Naive thymus-derived CD8-positive, alpha-beta T cell (primary cell): ENCODE measurements at places on chromosomes 2 and 18.

DNA sequence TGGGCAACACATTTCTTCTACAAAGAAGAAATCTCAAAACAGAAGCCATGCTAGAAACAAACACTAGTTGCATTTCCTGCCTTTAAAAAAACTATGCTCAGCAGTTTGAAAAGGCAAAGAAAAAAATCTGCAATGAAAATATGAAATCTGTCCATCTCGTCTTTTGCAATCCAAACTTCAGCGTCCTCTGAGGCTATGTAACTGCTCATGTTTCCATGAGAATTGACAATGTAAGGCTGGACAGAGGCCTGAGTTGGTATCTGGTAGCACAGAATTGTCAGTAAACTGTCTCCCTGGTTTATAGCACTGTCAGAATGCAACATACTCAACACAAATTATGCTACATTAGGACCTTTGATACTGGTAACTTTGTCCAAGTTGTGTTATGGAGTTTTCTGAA is 429.9 kb downstream of the ARHGAP15 start:
- no peak for DNase-seq

GRCh38 chr2:127220102-127220767 is at the start of gene CYP27C1:
CYP27C1 (minus strand) TSS chr2:127220299; CDS start chr2:127220270, 29 bp downstream.
- peak; percentile 34 for DNase-seq

GRCh38 chr2:42607101-42607637 is 38.7 kb downstream of the MTA3 start:
- no peak for DNase-seq

DNA sequence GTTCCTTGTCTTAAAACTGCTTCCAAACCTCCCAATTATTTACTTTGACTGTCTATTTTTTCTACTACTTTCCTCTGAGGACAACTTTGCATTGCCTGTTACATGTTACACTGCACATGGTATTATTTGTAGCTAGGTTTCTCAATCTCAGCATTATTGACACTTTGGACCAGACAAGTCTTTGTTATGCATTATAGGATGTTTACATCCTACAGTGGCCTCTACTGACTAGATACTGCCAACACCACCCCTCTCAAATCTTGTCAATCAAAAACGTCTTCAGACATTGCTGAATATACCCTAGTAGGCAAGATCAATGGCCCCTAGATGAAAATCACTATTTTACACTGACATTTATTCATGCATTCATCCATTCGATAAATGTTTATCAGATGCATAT is 129.6 kb upstream of the DNAJC10 start:
- DNase-seq = no peak

DNA sequence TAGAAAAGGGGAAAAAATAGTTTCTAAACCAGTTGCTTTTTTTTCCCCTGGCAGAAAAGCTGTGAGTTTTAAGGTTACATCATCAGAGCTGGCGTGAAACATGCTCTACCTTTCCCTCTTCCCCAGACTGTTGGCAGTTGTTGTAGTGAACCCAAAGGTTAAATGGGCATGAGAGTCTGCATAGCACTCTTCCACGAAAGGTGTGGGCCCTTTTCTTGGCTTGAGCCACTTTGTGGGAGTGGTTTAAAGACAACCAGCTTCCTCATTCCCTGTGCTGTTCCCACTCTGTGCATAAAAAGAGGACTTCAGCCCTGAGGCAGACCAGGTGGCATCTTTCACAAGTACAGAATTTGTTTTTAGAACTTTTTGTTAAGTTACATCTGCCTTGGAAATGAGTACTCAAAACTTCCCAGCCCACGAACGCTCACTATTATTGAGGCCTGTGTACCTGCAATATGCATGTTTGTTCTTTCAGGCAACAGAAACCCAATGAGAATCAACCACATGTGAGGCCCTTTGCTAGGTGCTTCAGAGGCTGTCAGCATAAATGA is 243.8 kb downstream of the BABAM2 start:
- no peak for DNase-seq

DNA sequence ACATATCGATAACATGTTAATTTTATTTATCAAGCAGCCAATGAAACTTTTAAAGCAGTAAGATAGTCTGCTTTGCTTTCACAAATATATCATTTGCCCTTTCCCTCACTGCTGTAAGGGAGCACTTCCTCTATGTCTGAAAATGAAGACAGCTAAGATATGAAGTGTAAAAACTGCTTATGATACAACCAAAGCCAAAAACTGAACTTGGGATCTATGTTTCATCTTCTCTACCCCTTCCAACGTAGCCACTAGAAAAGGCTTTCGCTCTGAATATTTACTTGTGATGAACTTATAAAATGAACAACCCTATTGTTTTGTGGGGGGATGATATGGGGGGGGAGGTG is 140.3 kb downstream of the TCF4 start:
- DNase-seq = no peak

GRCh38 chr2:233448220-233448559 is 93.9 kb downstream of the DGKD start:
- DNase-seq = no peak

DNA sequence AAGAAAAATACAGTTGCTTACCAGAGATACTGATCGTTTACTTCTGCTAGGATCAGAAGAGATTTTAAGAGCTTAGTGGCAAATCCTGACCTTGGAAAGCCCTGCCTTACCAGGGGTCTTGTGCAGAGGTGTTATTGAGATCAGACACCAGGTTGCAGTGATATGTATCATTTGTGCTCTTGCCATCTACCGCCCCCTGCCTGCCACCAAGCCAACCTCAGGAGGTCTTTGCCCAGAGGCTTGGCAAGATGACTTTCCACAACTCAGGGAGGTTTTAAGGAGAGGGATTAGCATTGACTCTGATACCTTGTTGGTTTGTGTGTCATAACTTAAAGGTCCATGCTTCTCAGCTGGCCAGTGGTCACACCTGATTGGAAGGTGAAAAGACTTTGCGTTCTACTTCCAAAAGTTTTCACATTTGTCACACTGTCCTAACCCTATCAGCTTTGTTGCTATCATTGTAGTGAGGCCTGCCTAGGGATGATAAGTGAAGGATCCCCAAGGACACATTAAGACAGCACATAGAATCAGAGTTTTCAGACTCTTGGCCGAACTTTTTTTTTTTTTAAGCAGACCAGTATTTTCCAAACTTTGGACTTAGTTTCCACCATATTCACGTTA is 46.2 kb upstream of the MGAT5 start:
- peak; percentile 51 for DNase-seq

GRCh38 chr2:46422717-46423394 is 56.5 kb upstream of the TMEM247 start:
- no peak for DNase-seq

GRCh38 chr18:36419900-36420531 is 122.5 kb downstream of the FHOD3 start:
- DNase-seq = no peak

- no peak for DNase-seq
Observed at GRCh38 chr2:231337807-231338759, 57.4 kb upstream of the B3GNT7 start.

GRCh38 chr2:157194097-157194688 is 63.3 kb upstream of the GALNT5 start:
- no peak for DNase-seq

DNA sequence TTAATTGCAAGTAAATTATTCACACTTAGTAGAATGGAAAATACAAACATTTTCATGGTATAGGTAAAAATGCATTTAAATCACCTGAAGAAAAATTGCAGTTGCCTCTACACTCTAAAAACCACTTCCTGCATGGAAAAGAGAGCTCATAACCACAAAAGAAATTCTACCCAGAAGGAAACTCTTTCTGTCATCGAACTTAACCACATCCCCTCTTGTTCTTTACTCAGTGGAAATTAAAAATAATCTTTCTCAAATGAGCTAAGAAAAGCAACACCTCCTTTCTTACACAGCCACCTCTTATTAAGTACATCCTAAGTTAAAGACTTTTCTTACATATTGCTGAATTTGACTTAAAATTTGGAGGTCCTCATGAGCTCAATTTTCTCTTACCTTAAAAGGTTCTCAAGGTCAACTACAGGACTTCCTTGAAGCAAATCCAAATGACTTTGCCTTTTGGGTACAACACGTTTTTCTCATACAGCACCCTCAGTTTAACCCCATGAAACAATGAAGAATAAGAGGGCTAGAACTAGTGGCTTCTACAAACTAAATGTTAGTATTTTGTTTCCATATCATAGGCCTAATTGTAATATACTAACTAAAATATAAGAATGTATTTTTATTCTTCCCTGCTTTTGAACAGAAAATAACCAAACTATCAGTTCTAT is 109.1 kb upstream of the CRIM1 start:
- DNase-seq = no peak

- no peak for DNase-seq
Observed at GRCh38 chr2:106841886-106842645, 43.9 kb downstream of the ST6GAL2 start.

DNA sequence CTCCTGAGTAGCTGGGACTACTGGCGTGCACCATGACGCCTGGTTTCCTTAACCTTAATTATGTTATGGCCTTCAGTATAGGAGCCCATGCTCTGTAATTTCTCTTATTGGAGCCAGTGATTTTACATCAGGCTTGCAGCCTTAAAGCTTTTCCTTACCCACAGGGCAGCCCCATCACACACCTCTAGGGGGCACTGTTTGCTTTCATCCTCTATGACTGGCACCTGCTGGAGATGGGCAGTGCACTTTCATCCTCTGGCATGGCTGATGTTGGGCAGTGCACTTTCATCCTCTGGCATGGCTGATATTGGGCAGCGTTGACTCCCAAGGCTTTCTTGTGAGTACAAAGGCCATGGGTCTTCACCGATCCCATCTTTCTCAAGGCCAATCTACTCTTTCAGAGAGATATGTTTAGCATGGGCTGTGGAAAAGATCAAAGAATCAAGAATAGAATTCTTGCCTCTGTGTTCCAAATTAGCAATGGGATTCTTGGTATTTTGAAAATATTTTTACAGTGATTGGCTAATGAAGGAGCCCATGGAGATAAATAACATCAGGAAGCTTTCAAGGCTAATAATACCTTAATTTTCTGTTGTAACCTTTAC is 80.7 kb upstream of the MEX3C start:
- DNase-seq = no peak

- DNase-seq = no peak
Observed at GRCh38 chr18:44536046-44536445, 144.6 kb upstream of the SETBP1 start.

DNA sequence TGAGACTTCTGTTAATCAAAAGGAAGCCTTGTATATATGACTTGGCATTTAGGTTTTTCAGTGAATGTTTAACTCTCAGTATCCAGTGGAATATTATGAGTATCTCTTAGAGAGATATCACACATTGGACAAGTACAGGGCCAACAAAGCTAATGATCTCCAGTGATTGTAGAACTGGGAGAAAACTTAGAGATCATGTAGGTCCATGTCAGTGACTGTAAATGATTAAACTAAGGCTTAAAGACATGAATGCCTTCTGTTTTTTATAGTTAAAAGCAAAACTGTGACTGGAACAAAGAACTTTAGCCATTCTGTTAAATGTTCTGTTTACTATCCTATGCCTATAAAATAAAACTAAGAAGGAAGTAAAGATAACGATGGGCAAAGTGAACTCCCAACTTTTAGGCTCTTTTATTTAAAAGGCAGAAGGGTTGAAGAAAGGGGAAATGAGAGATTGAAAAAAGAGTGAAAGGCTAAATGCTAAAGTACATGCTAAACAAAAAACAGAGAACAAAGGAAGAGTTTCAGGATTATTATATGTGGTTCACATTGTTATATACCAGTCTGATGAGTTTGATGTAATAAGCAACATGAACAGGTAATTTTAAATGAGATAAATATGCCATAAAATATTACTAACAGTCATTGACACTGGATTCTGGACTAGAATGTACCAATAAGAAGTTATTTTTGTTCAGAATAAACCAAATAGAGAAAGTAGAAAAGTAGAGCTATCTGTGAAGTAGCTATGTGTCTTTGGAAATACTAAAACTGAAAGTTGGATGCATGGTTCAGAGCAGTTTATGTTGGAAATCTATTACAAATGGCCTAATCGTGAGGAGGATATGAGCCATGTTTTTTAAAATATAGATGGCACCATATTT is 37.1 kb upstream of the TNFRSF11A start:
- DNase-seq = no peak

DNA sequence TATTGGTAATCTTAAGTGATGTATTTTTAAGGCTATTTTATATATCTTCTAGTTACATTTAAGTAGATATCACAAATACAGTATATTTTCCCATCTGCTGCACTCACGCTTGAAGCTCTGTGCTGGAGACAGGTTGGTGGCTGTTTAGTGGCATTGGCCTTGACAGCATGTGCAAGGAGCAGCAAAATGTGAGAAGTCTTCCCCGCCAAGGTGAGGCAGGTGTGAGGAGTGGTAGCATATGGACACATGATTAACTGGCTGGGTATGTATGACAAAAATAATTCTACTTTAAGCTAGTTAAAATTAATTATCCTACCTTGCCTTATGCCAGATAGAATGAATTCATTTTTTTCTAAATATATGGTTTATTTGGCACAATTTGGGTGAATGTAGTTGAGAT is 117.2 kb downstream of the CCDC102B start:
- DNase-seq = no peak

DNA sequence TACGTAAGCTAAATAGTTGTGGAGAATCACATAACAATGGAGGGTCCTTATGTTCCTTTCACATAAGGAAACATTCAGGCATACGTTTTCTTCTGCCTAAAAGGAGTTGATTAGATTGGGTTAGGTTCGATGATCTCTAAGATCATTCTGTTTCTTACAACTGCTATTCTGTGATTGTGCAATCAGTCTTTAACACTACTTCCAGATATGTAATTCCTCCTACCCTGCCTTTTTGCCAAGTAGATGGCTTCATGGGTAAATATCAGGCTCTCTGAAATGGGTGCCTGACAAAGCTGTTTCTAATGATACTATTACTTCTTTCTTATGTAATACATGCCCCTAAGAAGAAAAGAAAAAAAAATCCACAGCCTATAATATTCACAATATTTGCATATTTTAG is 321.5 kb downstream of the XIRP2 start:
- DNase-seq = no peak

GRCh38 chr2:35787302-35788031 is 568.1 kb upstream of the CRIM1 start:
- no peak for DNase-seq

- DNase-seq = no peak
Observed at GRCh38 chr2:53572696-53573095, 194.9 kb upstream of the CHAC2 start.

DNA sequence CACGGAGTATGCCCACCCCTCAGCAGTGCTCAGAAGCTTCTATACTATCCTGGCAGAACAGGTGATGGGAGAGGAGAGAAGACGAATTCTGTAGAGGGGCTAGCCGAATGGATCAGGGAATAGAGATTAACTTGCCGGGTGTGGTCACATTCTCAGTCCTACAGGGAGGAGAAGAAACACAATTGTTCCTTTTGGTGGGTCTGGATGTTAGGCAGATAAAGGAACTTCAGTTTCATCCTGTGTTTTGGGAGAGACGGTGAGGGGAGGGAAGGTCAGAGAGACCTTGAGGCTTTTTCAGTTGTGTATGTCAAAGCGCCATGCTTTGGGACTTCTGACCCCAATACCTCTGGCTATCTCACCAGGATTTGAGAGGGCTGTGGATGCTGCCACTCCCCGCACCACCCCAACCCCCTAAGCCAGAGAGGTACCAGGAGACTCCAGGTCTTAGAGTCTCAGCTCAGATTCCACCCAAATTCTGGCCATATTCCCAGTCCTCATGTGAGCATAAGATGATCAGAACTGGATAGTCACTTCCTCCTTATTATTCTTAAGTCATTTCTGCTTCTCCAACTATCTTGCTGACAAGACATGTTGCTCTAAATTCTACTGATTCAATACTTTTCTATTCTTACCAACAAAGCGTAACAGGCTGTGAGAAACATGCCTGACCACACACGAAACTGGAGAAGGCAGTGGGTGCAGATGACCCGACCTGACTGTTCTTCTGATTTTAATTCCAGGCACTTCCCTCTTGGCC is 2.3 kb upstream of the TMEM37 start:
- DNase-seq = no peak
